Esophagus squamous epithelium (tissue), 5 donors: ENCODE measurements at places on chromosomes 16 and 17.

DNA sequence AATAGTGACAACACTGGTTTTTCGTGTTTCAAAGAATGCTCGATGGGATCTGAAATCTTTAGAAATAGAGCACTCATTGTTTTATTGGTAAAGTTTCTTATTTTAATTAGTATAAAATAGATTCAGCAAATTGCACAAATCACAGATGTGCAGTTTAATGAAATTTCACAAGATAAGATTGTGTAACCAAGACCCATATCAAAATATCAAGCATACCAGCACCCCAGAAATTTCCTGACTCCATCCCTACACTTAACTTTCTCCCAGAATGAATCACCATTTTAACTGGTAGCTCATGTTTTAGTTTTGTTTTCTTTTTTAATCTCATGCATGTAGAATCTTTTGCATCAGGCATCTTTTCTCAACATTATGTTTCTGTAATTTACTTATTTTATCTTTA is 185.9 kb downstream of the KCNJ2 start:
- DNase-seq = no peak

DNA sequence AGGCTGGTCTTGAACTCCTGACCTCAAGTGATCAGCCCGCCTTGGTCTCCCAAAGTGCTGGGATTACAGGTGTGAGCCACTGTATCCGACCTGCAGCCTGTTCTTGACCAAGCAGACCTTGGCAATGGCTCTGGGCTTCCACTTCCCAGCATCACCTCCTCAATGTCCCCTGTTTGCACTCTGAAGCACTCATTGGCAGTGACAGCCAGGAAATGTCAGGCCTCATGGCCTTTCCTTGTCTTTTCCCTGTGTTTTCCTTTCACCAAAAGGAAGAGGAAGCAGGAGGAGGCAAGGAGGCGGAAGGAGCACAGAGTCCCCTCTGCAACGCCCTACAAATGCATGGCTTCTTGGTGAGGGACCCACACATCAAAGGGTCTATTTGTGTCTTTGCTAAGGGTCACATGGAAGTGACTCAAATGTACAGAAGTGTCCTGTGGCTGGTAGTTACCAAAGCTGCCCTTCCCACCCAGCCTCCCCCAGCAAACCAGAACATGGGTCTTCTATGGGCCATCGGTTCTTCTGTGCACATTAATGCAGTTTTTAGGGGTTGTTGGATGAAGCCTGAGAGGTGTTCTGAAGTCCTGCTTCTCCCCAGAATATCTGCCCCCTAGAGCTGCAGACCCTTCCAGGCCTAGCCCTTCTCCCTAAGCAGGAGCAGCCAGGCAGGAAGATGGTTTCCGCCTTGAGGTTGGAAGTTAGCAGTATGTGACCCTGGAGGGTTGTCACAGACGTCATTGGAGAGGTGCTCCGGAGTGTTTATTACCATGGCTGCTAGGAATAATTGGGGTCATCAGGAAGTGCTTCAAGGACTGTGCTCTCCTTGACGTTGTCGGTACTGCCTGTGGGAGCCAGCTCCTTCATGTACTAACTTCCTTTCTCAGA is 60.8 kb downstream of the WIPI1 start:
- no peak for DNase-seq

- no peak for DNase-seq
Measured at GRCh38 chr16:53755026-53755910, 51.3 kb downstream of the FTO start.

DNA sequence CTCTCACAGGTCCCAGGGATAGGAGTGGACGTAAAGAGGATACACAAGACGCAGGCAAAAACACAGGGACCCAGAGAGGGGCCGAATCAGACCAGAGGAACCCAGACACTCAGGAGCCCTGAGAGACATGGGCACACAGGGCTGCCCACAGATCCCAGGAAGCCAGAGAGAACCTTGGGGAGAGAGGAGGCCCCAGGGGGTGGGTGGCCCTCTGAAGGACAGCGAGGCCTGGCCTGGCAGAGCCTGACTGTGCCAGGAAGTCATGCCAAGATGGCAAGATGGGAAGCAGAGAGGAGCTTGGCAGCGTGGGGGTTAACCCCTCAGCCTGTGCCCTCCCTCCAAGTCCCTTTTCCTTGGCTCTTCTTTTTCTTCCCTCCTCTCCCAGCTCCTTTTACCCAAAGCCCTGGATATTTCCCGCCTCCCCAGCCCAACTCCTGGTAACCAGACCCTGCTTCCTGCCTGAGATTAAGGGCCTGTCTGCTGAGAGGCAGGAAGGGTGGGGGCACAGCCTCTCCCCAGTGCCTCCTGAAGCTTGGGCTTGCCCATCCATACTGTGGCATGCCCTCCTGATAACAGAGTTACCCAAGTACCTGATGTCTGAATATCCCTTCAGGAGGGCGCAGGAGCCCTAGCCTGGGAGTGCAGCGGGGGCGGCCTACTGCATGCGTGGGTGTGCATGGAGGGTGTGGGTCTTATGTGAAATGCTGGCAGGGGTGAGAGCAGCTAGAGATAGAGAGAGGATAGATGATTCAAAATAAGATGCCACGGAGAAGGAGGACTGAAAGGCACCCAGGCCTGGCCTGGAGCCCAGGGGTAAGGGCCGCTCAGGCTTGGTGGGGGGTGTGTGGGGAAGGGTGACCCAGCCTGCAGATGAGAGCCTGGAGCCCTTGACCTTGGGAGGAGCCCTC is 6.0 kb upstream of the TBX21 start:
- no peak for DNase-seq

DNA sequence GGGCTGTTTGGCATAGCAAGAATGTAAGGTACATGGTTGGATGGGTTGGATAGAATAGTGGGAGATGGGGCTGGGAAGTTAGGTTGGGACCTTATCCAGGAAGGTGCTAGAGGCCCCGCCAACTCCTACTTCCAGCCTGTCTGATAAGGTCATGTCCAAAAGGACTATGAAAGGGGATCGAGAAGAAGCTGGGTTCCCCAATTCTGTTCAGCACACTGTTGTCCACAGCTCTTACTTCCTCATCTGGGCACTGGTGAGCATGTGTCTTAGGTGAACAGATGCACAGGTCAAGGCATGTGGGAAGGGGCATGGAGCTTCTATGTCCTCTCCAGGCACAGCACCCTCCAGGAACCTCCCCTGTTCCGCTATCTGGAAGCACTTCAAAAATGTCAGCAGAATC is 5.6 kb upstream of the ULK2 start:
- DNase-seq = no peak

DNA sequence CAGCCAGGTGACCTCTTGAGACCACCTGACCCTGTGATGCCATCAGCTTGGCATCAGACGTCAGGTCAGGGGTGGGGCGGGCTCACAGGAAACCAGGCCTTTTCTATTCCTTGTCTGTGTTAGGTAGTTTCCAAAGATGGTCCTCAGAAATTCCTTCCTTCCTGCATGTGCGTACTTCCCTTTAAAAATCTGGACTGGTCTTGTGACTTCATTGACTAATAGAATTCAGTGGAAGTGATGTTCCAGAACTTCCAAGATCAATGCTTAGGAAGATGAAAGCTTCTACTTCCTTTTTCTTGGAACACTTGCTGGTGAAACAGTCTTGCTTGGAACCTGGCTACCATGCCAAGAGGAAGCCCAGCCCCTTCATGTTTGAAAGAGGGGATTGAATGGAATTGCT is 10.0 kb upstream of the N4BP1 start:
- no peak for DNase-seq

DNA sequence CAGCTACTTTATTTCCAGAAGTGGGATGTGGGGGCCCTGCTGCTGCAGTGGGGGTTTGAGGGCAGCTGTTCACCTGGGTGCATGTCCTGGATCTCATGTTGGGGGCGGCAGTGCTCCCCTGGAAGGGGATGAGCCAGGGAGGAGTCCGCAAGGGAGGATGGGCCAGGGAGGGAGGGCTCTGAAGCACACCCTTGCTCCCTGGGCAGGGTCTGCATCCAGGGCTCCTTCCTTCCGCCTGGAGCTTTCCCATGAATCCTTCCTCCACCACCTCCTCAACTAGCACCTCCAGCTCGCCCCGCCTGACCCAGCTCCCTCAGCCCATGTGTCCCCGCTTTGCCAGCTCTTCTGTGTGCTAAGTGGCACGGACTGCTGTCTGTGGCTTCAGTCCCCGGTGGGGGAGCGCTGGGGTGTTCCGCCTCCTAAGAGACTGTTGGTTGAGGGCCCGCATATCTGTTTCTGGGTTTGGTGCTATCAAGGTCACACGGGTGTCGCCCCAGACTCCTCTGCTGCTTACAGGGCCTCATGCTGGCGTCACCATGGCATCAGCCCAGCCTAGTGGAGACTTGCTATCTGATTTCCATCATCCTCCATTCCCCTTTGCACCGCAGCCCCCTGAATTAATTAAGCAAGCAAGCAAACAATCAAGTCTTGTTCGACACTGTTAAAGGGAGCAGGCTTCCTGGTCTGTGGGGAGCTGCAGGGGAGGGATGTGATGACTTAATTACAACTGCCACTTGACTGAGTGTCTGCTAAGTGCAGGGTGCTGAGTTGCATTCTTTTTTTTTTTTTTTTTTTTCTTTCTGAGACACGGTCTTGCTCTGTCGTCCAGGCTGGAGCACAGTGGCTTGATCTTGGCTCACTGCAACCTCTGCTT is 71.8 kb downstream of the PRKCA start:
- no peak for DNase-seq

DNA sequence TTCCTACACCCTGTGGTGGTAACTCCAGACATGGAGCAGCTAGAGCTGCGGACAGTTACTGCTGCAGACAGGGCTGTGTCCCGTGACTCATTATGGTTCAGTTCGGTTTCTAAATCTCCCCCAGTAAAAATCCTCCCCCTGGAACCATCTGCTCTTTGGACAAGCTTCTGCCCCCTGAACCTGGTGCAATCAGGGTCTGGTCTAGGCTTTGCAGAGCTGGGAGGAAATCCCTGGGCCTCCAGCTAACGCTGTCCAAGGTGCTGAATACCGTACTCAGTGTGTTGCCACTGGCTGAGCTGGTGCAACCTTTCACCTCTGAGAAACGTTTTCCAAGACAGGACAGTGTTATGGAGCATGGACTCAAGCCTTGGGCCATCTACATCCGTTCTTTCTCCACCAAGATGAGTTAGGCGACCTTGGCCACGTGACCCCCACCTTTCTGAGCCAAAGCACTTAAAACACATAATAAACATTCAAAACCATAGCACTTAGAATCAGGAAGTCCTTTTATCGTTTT is 142.0 kb downstream of the CPPED1 start:
- no peak for DNase-seq

DNA sequence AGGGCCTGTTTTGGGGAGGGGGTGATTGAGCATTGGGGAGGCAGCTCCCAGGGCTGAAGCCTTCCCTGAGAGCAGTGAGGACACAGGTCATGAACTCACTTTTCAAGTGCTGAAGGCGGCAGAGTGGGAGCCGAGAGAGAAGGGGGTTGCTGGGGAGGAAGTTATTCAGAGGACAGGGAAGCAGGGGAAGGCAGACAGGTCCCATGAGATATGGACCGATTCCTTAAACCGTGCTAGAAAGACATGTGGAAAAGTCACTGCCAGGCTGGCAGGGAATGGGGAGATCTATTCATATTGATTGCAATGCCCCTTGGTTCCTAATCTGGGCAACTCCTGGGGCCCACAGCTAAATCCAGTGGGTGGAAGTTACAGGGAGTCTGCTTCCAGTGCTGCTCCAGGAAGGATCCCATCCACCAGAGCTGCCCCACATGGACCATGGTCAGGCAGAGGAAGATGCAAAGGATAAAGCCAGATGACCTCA is 1.1 kb downstream of the CCL4 start:
- no peak for DNase-seq

DNA sequence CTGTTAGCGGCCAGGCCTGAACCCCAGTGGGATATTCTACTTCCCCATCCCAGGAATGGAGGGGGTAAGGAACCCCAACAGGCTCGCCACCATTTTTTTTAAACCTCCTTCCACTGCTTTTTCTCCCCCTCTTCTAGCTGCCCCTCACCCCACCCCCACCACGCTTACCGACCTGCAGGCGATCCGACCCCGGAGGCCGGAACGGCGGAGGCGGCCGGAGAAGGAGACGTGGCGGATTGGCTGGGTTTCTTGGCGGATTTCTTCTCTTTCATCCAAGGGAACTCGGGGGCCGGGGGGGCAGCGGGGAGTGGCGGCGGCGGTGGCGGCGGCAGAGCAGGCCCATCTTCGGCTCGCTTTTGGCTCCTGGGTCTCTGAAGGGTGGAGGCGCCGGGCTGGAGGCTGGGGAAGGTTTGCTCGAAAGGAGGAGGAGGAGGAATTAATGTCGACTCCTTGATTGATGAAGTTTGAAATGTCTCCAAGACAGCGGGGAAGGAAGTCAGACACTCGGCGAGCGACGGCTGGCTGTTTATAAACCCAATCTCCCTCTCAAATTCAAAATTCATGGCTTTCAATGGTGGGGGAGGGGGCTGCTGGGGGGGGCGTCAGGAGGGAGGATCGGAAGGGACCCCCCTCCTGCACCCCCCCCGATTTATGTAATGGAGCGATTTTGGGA is 424 bp downstream of the HOXB2 start:
- no peak for DNase-seq

GRCh38 chr17:77420095-77420803 is 279.5 kb downstream of the SEC14L1 start:
- DNase-seq = no peak

DNA sequence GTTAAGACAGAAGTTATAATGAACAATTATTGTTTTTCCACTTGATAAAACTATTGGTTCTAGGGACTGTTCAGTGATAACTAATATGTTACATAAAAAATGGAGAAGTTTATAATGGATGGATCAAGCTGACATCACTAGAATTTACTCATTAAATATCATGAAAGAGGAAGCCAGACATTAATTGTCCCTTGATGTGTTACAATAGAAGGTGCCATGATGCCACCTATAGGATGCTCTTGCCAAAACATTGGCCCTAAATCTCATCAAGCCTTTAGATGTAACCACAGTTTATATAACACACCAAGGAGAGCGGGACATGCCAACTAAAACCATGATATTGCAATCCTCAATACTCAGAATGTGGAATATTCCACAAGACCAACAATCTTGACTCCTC is 147.9 kb upstream of the MON1B start:
- DNase-seq = no peak

GRCh38 chr17:48492401-48493298 is 38.2 kb downstream of the HOXB1 start:
- DNase-seq = no peak

GRCh38 chr17:67995570-67996263 is 552 bp downstream of the C17orf58 start:
- DNase-seq = no peak

GRCh38 chr16:31507617-31507928 is 618 bp downstream of the RUSF1 start:
- DNase-seq = no peak

DNA sequence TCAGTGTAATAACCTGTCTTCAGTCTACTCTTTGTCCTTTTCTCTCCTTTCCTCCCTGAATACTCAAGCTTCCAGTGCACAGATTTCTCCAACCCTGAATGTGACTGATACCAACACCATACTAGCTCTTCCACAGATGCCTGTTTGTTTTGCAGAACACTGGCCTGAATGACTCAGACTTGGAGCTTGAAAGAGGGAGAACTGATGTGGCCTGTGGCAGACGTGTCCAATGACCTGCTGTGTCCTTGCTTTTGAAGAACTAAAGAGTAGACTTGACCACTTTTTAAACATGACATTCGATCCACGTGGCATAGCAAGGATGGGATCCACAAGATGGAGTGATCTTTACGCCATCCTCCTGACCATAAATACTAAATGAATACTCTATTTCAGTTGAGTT is 361.0 kb downstream of the WWOX start:
- no peak for DNase-seq

- no peak for DNase-seq
Measured at GRCh38 chr17:15884731-15885130, 60.2 kb upstream of the ADORA2B start.

GRCh38 chr17:70492368-70492767 is 323.0 kb downstream of the KCNJ2 start:
- DNase-seq = no peak
